ENCODE measurements at places on chromosomes 6 and 20.

- DNase-seq = no peak
These were observed 68.2 kb downstream of the NINL start for GRCh38 chr20:25517124-25517523.

DNA sequence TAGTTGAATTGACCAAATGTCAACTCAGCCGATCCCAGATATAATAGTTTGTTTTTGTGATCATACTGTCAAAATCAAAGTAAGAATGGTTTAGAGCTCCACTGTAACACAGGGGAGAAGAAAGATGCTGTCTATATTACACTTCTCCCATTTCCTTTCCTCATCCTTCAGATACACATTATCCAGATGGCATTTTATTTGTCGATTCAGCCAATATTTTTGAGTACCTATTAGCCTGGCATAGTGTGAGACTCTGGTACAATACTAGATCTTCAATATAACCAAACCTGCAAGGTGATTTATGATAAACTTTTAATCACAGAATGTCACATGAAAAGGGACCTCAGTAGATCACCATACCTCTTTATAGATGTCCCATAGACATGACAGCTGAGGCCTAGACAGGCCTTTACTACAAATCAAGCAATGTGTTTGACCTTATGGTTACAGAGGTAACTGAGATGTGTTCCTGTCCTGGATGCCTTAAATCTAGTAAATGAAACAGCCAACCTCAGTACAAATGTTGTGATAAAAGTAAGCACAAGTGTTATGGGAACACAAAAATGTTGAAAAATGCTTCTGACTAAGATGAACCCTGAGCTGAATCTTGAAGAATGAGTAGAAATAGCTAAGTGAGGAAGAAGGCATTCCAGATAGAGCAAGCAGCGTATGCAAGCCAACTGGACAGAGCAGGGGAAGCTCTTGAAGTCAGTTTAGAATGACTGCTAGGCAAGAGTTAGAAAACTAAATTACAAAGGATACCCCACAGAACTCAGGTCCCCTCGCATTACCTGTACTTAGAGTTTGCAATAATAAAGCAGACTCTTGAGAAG is 1.9 kb downstream of the FBXO9 start:
- no peak for DNase-seq

- no peak for DNase-seq
These were observed 714.8 kb downstream of the DHX35 start for GRCh38 chr20:39676857-39677391.

DNA sequence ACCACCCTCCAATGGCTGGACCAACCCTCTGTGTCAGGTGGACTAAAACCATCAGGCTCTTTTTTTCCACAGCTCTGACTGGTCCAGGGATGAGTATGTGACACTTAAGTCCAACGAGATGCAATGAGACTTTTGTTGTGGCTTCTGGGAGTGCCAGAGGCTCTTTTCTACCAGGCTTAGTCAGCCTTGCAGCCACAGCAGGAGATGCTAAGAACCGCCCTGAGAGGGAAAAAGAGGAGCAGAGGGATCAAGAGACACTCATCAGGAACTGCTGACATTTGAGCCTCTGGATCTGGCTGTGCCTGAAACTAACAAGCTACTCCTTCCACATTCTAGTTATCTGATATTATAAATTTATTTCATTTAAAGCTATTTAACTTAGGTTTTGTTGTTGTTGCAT is 270.9 kb upstream of the SULF2 start:
- no peak for DNase-seq

DNA sequence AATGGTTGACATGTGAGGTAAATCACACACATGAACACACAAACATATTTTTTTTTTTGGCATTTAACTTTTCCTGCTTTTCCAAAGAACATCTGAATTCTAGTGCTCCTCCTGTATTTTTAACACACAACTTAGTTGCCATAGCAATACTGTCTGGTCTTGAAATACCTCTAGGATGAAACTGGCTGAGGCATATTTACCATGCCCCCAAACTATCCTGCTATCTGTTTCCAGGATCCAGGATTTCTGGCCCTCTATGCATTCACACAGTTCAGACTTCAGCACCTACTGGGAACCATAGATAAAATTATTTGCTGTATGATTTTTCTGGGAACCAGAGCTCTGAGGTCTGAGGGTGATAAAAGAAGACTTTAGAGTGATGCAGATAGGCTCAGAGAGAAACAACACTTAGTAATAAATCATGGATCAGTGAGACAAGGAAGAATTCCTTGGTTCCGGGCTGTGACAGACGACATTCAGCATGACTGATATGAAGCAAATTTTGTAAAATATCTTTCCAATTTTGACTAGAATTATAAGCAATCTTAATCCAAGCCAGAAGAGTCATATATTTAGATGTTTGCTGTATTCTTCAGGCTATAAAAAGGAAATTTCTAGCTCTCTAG is 359.7 kb downstream of the BTBD9 start:
- no peak for DNase-seq

- DNase-seq = no peak
These were observed 143.6 kb upstream of the TMEM170B start for GRCh38 chr6:11393713-11394627.

DNA sequence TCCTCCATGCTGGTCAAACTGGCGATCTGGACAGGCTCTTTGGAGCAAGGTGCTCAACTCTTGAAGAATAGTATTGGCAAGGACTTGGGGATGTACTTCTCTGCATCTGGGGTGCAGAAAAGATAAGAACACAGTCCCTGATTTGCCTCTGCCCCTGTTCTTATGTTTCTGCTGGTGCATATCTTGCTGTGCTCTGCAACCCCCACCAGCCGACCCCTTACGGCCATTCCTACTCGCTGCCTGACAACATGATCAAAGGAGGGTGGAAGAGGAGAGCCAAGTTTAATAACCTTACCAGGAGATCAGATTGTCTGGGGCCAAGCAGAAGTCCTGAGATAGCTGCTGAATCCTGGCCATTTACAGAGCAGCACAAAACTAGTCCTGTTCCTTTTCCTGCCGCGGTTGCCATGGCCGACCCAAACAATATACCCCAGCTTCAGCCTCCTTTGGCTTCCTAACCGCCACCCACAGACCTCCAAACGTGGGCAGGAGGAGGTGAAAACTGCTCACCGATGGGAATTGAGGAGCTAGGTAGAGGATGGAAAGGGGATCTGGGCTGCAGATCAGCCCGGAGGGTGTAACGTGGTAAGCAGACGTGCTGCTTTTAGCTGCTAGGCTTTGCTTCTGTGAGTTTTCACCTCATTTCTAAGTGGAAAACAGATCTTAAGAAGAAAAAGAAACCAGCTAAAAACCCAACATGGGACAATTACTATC is 60.9 kb downstream of the ATXN1 start:
- DNase-seq = no peak

GRCh38 chr20:44542890-44543289 is 21.0 kb upstream of the SERINC3 start:
- no peak for DNase-seq

DNA sequence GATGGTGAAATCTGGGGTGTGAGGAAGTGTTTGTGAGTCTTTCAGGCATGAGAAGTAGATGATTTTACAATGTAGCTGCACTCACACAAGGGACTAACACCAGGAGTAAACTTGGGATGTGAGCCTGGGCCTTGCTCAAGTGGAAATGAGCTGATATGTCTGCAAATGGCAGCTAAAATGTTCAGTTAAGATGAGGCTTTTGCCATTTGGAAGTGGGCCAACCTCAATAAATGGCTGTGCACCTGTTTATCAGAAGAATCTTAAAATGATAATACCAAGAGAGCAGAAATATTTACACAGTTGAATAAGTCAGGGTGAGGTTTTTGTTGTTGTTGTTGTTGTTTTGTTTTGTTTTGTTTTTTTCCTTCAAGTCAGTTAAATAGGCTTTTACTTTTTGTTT is 25.7 kb upstream of the KLHL31 start:
- no peak for DNase-seq

DNA sequence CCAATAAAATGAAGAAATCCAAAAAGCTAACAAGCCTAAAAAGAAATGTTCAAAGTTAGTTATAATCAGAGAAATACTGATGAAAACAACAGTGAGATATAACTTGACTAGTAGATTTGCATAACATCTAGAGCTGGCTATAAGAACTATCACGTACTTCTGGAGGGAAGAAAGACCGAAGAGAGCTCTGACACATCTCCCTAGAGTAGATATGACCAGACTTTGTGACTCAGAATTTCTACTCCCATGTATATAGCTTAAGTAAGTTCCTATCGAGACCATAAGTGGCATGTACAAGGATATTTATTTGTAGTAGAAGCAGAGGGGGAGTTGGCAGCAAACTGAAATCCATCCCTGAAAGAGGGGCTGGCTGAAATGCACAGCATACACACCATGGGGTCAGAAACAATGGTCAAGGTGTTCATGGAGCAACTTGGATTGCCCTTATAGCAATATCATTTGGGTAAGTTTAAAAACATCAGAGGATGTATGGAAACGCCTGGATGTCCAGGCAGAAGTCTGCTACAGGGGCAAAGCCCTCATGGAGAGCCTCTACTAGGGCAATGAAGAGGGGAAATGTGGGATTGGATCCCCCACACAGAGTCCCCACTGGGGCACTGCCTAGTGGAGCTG is 25.6 kb upstream of the IL17A start:
- DNase-seq = no peak

GRCh38 chr20:47370850-47371782 is 14.6 kb upstream of the ZMYND8 start:
- no peak for DNase-seq

DNA sequence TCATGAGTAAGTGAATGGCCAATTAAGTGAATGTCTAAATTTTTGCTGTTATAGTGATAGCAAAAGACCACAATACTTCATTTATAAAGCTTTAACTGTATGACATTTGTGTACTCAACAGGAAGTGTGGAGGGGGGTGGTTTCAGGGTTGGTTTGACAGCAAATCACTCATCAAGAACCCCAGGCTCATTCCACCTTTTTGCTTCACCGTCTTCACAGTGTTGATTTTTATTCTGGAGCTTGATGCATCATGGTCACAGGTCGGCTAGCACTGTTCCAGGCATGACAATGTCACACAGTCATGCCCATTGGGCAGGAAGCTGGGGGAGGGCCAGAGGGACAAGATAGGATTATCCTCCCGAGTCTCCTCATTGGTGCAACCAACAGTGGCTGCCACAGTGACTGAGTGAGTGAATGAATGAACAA is 75.0 kb downstream of the MDGA1 start:
- DNase-seq = no peak

GRCh38 chr20:12012241-12013222 is 94.8 kb downstream of the BTBD3 start:
- no peak for DNase-seq

DNA sequence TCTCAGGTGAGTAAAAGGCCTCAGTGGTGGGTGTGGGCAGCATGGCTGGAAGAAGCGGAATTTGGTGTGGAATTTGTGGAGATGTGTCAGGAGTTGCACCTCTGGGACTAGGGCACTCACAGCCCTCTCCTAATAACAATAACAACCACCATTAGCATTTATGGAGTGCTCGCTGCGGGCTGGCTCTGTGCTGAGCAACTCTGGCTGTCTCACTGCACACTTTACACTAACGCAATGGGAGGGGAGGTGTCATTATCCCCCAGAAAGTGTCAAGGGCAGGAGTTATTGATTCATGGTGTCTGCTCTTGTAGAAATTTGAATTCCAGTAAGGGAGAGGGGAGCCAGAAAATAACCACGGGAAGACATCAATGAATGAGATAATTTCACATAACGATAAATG is 22.7 kb upstream of the SCRT2 start:
- DNase-seq = no peak

GRCh38 chr6:155850408-155850841 is 394.8 kb upstream of the NOX3 start:
- DNase-seq = no peak

- DNase-seq = no peak
These were observed 123.3 kb upstream of the COL21A1 start for GRCh38 chr6:56370561-56371211.

- no peak for DNase-seq
These were observed 8.8 kb downstream of the CLDN20 start for GRCh38 chr6:155272353-155273232.

DNA sequence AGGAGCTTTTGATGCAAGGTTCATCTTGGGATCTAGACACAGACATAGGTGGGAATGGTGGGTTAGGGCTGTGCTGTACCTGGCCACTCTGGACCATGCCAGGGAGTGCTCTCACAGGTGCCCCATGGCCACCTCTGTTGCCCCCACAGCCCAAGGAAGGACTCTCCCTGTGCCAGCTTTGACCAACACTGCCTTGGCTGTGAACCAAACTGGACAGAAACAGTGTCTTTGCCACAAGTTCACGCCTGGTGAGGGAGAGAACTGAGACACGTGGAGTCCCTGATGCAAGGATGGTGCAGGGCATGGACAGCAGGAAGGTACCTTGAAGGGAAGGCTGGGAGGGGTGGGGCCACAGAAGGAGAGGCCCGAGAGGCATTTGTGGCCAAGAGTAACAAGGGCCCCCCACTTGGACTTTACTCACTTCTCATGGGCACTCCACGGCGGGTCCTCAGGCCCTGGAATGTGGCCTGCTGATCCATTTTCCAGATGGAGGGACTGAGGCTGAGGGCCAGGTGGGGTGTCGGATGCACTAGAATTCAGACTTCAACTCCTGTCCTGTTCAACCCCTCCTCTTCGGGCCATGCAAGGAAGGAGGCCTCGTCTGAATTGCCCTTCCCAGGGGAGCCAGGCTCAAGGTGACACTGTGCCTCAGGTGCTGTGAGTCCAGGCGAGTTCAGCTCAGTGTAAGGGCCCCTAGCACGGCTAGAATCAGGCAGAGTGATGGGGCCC is 103.3 kb downstream of the YTHDF1 start:
- no peak for DNase-seq

DNA sequence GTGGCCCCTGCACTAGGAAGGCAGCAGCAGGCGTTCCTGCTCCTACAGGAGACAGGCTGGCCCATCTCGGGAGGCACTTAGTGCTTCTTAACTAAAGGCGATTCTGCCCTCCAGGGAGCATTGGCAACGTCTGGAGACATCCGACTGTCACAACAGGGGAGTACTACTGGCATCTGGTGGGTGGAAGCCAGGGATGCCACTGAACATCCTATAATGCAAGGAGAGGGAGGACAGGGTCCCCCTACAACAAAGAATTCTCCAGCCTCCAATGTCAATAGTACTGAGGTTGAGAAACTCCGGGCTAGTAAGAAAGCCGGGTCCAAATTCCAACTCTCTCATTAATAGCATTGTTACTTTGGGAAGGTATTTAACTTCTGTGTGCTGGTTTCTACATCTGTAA is 119.4 kb upstream of the ARMC2 start:
- no peak for DNase-seq

DNA sequence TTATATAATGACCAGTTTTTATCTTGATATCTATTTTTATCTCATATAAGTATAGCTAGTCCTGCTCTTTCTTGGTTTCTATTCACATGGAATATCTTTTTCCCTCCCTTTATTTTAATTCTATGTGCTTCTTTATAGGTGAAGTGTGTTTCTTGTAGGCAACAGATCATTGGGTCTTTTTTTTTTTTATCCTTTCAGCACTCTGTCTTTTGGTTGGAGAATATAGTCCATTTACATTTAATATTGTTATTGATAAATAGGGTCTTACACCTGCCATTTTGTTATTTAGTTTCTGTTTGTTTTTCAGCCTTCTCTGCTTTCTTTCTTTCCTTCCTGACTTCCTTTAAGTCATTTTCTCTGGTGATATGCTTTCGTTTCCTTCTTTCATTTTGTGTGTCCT is 22.2 kb upstream of the LAMA2 start:
- DNase-seq = no peak
